ENCODE measurements at places on chromosomes 1 and 21.

DNA sequence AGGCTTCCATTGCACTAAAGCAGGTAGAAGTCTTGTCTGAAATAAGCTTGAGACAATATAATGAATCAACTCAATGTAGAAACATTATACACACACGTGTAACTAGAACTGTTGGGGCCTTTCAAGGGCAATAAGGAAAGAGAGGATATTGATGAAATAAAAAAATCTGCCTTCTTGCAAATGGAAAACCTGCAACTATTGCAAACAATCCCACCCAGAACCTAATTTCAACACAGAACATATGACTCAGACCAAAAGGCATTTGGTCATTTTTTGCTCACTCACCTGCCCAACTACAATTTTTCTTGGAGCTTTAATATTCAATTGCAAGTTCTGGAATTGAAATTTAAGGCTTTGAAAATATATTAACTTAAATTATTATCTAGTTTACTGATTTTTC is 900.1 kb downstream of the TTLL7 start:
- no peak for DNase-seq

DNA sequence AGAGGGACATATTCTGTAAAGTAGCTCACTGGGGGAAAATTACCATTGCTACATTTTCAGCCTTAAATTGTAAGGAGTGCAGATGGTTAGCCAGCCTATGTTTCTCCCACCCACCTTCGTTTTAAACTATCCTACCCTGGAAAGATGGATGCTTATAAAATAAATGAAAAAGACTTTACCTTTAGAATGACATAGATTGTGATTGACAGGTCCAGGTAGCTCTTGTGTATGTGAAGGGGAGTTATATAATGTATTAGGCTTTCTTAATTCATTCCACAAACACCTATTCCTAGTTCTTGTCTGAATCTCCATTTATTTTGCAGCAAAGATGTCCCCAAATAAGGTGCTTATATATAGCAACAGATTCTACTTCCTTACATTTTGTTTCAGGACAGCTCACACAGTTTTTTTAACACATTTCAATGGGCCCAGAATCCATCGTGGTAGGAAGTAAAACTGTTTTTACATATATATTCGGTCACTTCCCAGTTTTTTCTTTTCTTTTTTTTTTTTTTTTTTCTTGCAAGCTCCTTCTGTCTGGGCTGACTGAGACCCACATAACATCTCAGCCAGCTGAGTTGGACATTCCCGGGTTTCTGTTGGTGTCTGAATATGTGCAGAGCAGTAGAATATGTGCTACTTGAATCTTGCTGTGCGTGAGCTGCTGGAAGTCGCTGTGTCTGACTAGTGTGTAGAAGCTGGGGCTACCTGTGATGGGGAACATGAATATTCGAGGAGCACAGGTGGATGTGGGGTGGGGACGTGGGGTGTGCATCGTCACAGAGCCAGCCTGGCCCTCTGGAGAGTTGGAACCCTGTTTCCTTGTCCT is 27.8 kb downstream of the UCK2 start:
- DNase-seq, result no peak

DNA sequence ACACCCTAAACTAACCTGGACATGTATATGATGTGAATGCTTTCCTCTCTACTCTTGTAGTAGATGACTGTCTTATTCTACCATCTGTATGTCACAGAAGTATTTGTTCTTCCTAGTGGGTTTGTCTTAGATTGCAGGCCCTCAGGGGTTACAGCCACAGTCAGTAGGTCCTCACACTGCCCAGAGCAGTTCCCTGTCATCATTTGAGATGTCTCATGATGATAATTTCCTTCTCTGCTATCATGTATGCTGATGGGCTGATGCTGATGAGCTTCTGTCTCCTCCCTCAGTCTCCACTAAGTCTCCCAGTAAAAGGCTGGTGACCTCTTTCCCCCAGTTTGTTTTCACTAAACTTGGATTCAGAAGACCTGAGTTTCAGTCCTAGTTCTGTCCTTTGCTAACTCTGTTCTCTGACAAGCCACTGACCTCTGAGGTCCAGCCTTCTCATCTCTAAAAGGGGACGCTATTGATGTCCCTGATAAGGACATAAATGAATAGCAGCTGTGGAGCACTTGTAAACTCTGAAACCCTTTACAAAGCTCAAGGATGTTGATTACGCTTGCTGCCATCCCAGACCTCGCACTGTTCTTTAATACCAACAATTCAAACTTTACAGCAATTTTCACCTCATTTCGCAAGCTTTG is 3.1 kb upstream of the ETV3 start:
- no peak for DNase-seq

- no peak for DNase-seq
Observed at GRCh38 chr1:201983380-201983805, 945 bp downstream of the RNPEP start.

DNA sequence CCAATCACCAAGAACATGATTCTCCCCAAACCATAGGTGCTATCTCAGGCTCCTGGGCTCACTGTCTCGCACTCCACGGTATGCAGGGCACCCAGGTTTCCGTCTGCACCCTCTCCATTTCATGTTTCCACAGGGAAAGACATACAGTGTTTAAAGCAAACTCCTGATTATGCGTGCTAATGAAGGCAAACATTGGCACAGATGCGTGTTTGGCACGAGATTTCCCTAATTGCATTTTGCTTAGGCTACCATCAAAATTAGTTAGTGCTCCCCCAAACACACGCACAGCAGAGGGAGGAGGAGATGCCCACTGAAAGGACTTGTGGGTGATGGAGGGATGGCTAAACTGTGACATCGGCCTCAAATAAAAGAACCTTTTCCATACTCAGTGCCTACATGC is 32.2 kb upstream of the TIAM1 start:
- DNase-seq, result no peak

DNA sequence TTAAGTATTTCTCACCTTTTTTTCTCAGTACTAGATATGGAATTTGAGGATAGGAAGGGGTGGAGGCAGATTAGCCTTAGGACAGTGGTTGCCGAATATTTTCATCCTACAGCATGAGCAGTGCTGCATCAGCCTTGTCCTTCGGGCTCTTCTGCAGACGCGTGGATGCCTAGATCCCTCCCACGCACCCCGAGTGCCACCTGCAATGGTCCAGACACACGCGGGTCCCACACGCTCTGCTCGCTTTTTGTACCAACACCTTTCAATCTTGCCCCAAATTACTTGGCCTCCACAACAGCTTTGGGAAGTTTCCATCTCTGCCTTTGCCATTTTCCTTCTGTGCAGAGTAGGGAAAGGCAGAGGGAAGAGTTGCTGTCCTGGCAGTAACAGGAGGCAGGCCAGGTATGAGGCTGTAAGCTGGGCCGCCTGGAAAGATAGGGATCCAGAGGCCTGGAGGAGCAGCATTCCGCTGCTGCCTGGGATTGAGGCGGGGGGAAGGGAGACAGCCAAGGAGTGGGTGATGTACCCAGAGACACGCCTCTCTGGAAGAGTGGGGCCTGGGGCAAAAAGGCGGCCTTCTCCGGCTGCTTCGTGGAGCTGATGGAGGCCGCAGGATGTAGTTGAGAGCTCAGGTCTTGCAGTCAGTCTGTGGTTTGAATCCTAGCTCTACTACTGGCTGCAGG is 467.7 kb downstream of the KIF26B start:
- no peak for DNase-seq

DNA sequence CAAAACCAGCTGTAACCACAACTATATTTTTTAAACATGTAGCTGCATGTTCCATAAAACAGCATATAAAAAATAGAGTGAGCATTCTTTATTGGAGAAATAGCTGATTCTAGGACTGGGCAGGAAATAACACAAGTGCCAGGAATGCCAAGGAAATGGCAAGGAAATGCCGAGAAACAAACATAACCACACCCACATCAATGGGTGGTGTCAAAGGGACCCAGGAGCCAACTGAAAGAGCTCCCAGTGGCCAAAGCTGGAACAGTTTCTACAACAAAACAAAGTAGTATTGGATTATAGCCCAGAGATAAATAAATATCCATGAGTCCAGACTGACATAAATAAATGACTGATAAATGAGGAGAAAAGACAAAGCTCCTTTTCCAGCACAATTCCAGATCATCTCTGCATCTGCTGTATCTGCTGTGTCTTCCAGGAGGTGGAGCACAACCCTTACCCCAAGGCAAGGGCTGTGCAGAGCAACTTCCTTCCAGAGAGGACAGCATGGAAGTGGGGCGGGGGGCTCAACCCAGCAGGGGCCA is 28.1 kb downstream of the ADARB1 start:
- DNase-seq, result no peak

DNA sequence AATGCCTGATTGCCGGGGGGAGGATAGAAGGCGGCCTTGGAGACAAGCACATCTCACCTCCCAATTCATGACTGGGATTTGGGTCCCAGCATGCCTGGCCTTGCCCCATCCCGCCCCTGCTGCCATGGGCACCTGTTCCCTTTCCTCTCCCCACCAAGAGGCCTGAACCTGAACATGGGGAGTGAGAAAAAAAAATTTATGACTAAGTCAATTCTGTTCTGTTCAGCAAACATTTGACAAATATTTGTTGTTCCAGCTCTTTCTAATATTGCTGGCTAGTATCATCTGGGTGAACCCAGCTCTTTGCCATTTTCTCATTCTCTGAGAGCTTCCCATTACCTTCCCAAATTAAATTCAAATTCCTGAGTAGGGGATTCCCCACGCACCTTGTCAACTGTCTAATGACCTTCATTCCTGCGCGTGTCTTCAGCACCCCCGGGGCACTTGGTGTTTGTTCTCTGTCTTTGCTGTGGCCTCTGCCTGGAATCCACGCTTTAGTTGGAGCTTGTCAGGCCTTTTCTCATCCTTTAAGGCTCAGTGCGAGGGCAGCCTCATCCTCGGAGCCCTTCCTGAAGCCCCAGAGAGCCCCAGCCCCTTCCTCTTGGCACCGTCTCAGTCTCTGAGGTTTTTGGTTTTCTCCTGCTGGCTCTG is 42.8 kb downstream of the ARHGEF10L start:
- DNase-seq, result no peak

DNA sequence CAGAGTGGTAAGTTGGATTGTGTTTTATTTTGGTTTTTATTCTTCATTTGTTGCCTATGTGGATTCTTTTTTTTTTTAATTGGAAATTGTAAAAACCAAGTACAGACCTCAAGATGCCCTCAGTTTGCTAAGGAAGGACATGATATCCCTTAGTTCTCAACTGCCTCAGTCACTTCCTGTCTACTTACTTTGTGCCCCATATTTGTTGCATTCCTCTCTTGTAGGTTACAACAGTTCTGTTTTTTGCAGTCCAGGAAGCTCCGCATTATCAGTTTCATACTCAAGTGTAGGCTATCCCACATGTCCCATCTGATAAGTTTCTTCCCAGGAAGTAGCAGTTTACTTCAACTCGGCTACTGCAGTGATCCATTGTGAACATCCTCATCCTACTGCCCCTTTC is 82.0 kb downstream of the RPAP2 start:
- DNase-seq, result no peak

GRCh38 chr1:154857441-154858215 is 12.5 kb downstream of the KCNN3 start:
- DNase-seq, result no peak

- DNase-seq, result no peak
Observed at GRCh38 chr1:152884085-152884484, 6.0 kb downstream of the SMCP start.

DNA sequence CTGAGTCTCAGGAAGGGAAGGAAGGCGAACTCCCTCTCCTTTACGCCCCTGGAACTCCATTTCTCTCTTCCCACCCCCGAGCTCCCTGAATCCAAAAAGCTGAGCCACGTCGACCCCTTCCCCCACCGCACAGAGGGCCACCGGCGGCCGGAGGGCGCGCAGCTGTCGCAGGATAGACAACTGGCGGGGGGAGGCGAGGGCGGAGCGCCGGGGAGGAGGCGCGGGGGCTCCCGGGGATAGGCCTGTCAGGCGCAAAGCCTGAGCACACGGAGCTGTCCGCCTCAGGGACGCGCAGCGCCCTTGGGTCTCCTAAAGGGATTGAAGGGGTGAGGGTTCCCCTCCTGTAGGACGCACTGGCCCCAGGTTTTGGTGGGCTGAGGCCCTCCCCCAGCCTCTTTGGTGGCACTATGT is 752 bp upstream of the ACTA1 start:
- peak; percentile 9 for DNase-seq

GRCh38 chr1:154910851-154911250 is 25.7 kb downstream of the PMVK start:
- no peak for DNase-seq

DNA sequence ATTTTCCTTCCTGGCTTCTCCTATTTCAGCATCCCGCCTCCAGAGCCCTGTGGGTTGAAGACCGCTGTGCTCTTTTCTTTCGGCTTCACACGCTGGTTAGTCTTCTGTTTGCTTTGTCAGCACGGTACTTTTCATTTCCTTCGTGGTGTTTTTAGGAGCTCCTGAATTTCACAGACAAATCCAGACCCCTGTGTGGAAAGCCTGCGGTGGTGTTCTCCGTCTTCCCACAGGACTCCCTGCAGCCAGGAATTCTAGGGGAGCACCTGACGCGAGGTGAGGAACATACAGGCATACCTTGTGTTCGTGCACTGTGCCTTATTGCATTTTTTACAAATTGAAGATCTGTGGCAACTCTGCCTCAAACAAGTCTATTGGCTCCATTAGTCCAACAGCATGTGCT is 210.2 kb upstream of the MAP1LC3C start:
- no peak for DNase-seq

GRCh38 chr1:182786223-182786994 is 3.2 kb upstream of the NPL start:
- DNase-seq, result peak; percentile 75

DNA sequence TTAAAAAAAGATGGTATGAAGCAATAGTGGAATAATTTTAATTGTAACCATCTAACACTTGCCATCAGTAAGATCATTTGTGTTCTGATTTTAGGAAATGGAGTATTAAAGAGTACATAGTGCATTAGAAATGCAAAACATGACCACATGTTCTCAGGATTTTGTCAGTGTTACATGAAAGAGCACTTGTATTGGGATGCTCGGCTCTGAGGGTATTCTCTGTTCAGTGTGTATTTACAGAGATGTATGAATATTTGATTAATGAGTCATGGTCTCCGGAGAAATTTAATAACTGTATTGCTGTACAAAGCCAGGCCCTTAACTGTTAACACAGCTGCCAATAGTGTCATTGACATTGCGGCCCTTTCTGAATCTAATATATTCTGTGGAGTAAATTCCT is 91.7 kb downstream of the ATG4C start:
- no peak for DNase-seq

GRCh38 chr1:42336978-42337377 is 1.9 kb upstream of the FOXJ3 start:
- DNase-seq, result no peak

DNA sequence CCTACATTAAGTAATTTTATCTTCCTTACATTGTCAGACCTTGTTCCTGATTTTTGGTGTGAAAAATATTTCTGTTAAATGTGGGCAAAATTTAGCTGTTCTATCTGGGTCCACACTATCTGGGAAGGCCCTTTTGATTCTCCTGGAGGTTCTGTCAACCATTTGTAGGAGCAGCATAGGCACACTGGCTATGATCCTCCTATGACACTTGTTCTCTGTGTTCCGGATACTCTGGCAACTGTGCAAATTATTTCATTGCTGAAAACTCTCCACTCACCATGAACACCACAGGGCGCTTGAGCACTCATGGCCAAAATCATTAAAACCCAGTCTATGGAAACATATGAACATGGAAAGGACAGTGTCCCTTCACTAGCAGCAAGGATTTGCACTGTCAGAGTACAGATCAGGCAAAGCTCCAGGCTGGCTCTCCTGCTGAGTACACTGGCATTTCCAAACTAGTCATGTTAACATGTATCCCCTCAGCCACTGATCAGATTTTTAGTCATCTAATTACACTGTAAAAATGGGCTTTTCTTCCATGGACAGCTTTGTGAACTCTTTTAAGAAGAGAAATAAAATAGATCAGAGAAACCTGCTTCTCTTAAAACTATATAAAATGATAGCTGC is 43.9 kb upstream of the SGIP1 start:
- DNase-seq, result no peak

GRCh38 chr21:34201001-34201400 is 127.6 kb downstream of the MRPS6 start:
- DNase-seq, result no peak

GRCh38 chr21:45921917-45922316 is 59.7 kb upstream of the COL6A1 start:
- no peak for DNase-seq
